ENCODE measurements at places on chromosomes 16 and 17. TPM values are rescaled to one million over a fixed set of nuclear protein-coding genes. Genes with fewer than 3 reads are reported as not detected.

The RPH3AL gene
- 0.60 TPM for total RNA-seq

The ACSM2A gene
- total RNA-seq, result not detected

The WWOX gene
- 10.1 TPM for total RNA-seq

The SUPT6H gene
- total RNA-seq, result 41.4 TPM

The SPIRE2 gene
- 2.6 TPM for total RNA-seq

The ZNF276 gene
- 11.6 TPM for total RNA-seq

- DNase-seq, result no peak
Observed at GRCh38 chr17:82316651-82317393, 586 bp downstream of the CD7 start.

GRCh38 chr16:1612320-1613111 lies at the start of gene CRAMP1:
Gene CRAMP1, plus strand, starts transcription at chr16:1612360. Its CDS starts 2,280 bp downstream, at chr16:1614640.
- no peak for DNase-seq

DNA sequence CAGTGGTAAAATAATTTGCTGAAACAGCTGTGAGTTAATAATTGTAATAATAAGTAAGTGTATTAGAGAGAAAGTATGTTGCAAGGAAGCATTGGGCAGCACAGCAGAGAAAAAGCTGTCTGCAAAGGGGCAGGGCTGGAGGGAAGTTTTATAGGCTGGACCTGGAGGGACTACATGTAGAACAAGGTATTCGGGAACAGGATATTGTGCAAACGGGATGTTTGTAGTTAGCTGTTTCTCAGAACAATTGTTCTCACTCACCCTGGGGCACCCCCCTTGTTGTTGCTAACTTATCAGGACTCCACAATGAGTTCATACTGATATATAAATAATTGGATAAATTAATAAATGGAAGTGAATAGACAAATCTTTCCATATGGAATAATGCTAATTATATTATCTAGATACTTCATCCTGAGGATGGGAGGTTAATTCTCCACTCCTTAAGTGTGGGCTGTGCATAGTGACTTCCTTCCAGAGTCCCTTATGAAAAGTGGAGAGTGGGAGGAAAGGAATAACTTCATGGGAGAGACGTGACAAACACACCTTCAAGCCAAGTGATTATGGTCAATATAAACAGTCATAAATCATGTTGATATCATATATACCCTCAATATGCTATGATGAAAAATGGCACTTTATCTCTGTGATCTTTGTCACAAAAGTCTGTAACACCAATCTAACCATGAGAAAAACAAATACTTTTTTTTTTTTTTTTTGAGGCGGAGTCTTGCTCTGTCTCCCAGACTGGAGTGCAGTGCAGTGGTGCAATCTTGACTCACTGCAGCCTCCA lies 85.4 kb downstream of the PPM1E start:
- DNase-seq, result no peak

DNA sequence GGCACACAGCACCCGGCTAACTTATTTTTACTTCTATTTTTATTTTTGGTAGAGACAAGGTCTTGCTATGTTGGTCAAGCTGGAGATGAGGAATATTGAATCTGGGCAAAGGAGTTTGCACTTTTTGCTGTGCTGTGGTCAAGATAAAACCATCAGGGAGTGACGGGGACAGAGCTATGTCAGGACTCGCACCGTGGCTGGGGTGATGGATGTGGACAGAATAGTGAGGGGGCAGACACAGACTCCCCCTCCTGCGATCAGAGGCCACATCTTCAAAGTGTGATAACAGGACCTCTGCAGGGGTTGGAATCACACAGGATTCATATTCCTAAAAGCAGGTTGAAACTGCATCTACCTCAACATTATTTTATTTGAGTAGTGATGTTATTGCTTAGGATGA lies 25.6 kb downstream of the IL21R start:
- no peak for DNase-seq

DNA sequence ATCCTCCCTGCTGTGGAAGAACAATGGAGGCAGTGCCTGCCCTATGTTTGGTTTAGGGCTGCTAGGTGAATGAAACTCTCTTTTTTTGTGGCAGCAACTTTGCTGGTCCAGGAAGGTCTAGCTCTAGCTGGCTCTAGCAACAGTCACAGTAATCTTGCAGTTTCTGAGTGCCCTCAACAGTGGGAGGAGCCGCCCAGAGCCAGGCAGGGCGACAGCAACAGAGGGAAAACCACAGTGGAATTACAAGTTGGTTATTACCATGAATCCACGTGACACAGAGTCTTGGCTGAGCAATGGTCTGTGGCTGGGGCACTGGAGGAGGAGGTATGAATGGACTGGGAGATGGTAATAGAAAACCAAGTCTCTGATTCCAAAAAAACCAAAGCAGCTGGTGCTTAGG lies 10.3 kb downstream of the HSPB9 start:
- DNase-seq, result no peak

- DNase-seq, result peak; percentile 61
Observed at GRCh38 chr17:6421700-6422604, 13.0 kb downstream of the AIPL1 start.

- DNase-seq, result no peak
Observed at GRCh38 chr16:17887963-17888362, 417.2 kb upstream of the XYLT1 start.

GRCh38 chr17:42247734-42248133 lies 28.5 kb downstream of the STAT5B start:
- DNase-seq, result peak; percentile 72

GRCh38 chr17:61209106-61209439 lies 190.6 kb upstream of the TBX2 start:
- no peak for DNase-seq

- no peak for DNase-seq
Observed at GRCh38 chr17:18963126-18964017, 11.4 kb downstream of the SLC5A10 start.

All from foreskin keratinocyte (primary cell).